SJCRH30 (cell line): ENCODE measurements at places on chromosomes 2 and 18. TPM values are rescaled to one million over a fixed set of nuclear protein-coding genes. Genes with fewer than 3 reads are reported as not detected.

Gene CCBE1
- not detected in 2 replicates for total RNA-seq

Gene UCN
- 0.32 and 1.6 TPM in 2 replicates for total RNA-seq

Gene MYL1
- 2.2 and 3.3 TPM in 2 replicates for total RNA-seq

GRCh38 chr2:111622859-111623258 is 261.1 kb downstream of the ANAPC1 start:
- H3K4me1 ChIP-seq, result no peaks in the 10 kb centered on the region
- no peaks in the 10 kb centered on the region for H3K36me3 ChIP-seq
- H3K27ac ChIP-seq, result no peak overlapping the region
- no peaks in the 10 kb centered on the region for H3K27me3 ChIP-seq

- no peaks in the 10 kb centered on the region for H3K27me3 ChIP-seq
- no peak overlapping the region for H3K4me3 ChIP-seq
- peak; percentile 62 for DNase-seq
- no peak overlapping the region for H3K27ac ChIP-seq
- peaks cover 64% of the 10 kb centered on the region for H3K4me1 ChIP-seq
Observed at GRCh38 chr2:20540587-20541293, 93.9 kb downstream of the RHOB start.
